Activated naive CD8-positive, alpha-beta T cell treated with anti-CD3 and anti-CD28 coated beads for 36 hours (primary cell): ENCODE measurements at places on chromosomes 1 and 21. TPM values are rescaled to one million over a fixed set of nuclear protein-coding genes. Genes with fewer than 3 reads are reported as not detected.

IL24 gene
- 0.54 TPM for total RNA-seq

ZMPSTE24 gene
- 41.0 TPM for total RNA-seq

DNA sequence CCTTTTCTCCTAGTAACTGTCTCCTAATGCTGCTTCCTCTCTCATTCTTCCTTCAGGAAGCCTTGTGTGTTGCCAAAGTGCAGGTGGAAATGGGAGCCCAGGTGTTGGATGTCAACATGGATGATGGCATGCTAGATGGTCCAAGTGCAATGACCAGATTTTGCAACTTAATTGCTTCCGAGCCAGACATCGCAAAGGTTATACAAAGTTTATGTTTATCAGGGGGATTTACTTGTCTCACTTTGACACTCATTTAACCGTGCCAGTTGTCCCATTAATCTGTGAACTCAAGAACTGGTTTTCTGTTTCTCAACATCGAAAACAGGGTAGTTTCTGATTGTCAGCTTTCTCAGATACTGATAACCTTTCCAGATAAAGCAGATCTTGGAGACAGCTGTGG, 40.4 kb downstream of the MTR start:
- no peak overlapping the region for H3K4me3 ChIP-seq
- peak overlapping the region; percentile 60 for H3K27ac ChIP-seq
- no peaks in the 10 kb centered on the region for H3K27me3 ChIP-seq
- peaks cover 27% of the 10 kb centered on the region for H3K4me1 ChIP-seq

DNA sequence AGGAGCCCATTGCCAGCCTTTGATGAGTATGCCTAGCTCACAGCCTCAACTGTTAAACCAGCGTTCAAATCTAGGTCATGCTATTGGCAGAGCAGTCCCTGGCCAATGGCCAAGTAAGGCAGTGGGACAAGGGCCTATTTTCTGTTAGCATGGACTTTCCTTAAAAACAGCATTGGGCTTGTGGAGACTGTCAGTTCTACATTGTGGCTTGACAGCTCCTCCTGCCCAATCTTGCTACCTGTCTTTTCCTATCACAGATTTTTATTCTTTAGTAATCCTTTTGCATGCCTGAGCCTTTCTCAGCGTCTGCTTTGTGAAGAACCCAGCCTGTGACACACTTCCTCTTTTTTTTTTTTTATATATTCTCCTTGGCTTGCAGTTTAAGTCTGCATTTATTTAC, 56.4 kb downstream of the DIP2A start:
- H3K4me3 ChIP-seq = no peak overlapping the region
- DNase-seq = no peak
- no peak overlapping the region for H3K27ac ChIP-seq
- no peaks in the 10 kb centered on the region for H3K27me3 ChIP-seq
- peaks cover 11% of the 10 kb centered on the region for H3K4me1 ChIP-seq
- peaks cover 29% of the 10 kb centered on the region for H3K36me3 ChIP-seq

DNA sequence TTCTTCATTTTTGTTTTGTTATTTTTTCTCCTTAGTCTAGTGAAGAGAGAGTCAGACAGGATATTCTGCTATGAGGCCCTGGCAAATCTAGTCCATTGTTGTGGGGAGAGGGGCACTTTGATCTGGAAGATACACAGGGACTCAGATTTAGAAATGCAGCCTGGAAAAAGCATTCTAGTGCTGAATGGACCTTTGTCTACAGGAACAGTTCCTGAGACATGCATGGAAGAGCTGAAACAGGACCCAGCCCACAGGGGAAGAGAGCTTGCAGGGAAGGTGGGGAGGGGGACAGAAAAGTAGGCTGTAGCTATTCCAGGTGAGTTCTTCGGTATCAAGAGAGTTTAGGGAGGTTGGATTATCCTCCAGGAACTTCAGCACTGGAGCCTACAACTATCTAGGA, 98.5 kb downstream of the AKT3 start:
- no peak overlapping the region for H3K27ac ChIP-seq
- H3K27me3 ChIP-seq = no peaks in the 10 kb centered on the region
- DNase-seq = no peak
- peaks cover 2% of the 10 kb centered on the region for H3K36me3 ChIP-seq
- H3K4me1 ChIP-seq = peaks cover 29% of the 10 kb centered on the region
